ENCODE measurements at places on chromosomes 11 and 22.

- DNase-seq, result no peak
Measured at GRCh38 chr22:50262973-50263617, 1.6 kb upstream of the MAPK12 start.

- no peak for DNase-seq
Measured at GRCh38 chr11:130472434-130472961, 24.1 kb downstream of the ADAMTS15 start.

- DNase-seq, result peak; percentile 65
Measured at GRCh38 chr22:38144025-38144405, 33.5 kb upstream of the BAIAP2L2 start.

GRCh38 chr11:43959321-43959995 lies 17.0 kb downstream of the C11orf96 start:
- DNase-seq, result no peak

- no peak for DNase-seq
Measured at GRCh38 chr11:92596596-92597317, 372.1 kb downstream of the FAT3 start.

DNA sequence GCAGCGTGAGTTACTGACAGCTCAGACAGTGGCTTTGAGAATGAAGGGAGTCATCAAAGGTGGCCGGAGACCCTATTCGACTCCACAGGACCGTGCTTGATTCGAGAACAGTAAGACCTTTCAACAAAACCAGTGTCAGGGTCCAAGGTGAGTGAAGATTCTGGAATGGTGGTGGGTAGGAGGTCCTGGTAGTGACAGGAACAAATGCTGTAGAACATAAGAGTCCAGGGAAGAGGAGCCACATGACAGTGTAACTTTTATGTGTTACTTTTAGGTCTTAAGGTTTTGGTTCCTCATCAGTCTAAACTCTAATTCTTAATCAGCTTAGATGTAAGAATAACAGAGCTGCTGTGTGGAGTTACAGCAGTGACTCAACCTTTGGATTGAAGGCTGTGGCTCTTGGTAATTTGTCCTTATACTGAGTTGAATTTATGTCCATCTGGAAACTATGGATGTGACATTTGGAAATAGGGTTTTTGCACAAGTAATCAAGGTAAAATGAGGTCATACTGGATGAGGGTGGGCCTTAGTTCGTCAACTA lies 1.8 kb downstream of the TBC1D22A start:
- DNase-seq, result no peak

GRCh38 chr22:49447837-49448236 lies 379.8 kb downstream of the BRD1 start:
- no peak for DNase-seq

DNA sequence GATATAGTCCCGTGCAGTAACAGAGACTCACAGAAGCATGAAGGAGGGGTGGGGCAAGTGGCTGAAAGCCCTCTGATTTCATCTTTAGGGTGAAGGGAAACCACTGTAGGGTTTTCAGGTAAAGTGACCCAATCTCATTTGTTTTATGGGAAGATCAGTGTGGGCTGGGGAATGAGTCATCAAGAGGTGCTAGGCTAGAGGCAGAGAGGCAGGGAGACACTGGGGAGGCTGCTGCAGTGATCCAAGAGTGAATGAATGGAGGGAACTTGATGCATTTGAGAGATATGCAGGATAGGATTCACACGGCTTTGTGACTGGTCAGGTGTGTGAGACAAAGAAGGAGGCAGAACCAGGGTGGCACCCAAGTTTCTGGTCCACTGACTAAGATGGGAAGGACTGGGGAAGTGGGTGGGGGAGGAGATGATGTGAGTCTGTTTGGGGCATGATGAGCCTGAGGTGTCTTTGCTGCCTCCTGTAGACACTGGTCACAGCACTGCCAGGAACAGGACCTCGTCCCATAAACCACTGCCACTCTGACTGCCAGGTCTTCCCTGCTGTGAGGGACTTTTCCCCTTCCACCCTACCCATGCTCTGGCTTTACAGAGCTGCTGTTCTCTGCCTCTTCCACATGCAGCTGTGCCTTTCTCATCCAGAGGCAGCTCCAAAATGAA lies 239.0 kb downstream of the TENM4 start:
- DNase-seq, result no peak

DNA sequence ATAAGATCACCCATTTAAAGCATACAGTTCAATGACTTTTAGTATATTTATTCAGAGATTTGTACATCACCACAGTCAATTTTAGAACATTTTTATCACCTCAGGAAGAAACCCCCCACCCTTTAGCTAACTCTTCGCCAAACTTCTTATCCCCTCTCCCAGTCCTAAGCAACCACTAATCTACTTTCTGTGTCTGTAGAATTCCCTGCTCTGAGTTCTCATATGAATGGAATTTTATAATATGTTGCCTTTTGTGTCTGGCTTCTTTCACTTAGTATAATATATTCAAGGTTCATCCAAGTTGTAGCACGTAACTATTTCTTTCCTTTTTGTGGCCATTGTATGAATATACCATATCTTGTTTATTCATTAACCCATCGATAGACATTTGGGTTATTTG lies 3.6 kb downstream of the ANKRD13D start:
- no peak for DNase-seq

DNA sequence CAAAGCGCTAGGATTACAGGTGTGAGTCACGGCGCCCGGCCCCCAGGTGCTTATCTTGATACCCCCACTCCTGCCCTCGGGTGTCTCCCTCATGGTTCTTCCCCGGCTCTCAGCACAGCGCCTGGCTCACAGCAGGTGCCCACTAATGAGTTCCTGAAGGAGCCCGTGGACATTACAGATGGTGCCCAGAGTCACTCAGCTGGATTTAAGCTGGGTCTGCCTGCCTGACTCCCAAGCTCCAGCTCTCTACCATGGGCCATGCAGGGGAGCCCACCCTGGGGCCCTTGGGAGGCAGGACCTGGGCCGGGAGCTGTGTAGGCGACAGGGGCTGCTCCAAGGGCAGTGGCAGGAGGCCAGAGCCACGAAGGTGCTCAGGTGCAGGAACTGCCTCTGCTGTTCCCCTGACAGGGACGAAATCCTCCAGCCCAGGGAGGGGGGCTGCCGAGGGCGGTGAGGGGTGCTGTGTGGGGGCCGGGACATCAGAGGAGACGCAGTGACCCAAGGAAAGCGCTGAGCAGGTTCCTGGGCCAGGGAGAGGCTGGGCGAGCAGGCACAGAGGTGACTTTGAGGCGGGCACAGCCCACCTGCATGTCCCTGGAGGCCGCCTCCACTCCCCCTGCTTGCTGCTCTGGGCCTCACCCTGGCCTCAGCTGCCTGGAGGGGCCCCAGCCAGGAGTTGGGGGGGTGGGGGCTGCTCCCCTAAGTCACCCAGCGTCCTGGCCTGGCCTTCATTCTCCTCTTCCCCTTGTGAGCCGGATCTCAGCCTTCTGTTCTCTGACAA lies 14.6 kb upstream of the FLRT1 start:
- no peak for DNase-seq

- DNase-seq, result no peak
Measured at GRCh38 chr11:16111690-16112089, 244.7 kb downstream of the SOX6 start.

DNA sequence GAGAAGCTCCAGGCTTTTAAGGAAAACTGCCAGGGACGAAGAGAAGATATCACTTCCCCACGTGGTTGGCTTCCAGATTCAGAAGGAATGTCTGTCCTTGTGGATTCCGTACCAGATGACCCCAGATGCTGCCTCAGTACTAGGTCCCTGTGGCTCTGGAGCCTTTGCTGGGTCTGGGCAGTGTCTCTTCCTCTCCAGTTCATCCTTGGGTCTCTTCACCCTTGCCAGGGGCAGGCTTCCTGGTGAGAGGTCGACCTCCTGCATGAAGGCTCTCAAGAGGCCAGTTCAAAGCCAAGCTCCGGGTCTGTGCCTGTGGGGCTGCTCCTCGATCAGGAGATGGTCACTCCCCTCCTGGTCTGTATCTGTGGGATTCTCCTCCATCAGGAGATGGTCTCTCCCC lies 74.7 kb upstream of the B3GAT1 start:
- DNase-seq, result no peak

DNA sequence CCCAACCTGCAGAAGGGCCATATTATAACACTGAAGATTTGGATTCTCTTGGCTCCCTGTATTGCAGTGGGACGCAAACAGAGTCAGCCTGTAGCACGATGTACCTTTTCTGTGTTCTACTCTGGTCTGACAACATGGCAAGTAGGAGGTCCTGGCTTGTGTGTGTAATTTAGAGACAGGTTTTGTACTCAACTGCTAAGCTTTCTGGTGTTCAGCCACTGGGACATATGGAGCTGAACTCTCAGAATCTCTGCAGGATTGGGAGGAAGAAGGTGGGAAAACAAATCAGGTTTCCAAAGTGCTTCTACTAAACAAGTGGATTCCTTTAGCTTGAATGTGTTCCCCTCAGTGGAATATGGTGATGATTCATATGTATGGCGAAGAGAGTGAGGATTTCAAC lies 192.5 kb upstream of the MTMR2 start:
- no peak for DNase-seq

- DNase-seq, result no peak
Measured at GRCh38 chr11:45666648-45667642, 1.5 kb upstream of the CHST1 start.

GRCh38 chr11:28529540-28530410 lies 421.6 kb downstream of the METTL15 start:
- peak; percentile 4 for DNase-seq

DNA sequence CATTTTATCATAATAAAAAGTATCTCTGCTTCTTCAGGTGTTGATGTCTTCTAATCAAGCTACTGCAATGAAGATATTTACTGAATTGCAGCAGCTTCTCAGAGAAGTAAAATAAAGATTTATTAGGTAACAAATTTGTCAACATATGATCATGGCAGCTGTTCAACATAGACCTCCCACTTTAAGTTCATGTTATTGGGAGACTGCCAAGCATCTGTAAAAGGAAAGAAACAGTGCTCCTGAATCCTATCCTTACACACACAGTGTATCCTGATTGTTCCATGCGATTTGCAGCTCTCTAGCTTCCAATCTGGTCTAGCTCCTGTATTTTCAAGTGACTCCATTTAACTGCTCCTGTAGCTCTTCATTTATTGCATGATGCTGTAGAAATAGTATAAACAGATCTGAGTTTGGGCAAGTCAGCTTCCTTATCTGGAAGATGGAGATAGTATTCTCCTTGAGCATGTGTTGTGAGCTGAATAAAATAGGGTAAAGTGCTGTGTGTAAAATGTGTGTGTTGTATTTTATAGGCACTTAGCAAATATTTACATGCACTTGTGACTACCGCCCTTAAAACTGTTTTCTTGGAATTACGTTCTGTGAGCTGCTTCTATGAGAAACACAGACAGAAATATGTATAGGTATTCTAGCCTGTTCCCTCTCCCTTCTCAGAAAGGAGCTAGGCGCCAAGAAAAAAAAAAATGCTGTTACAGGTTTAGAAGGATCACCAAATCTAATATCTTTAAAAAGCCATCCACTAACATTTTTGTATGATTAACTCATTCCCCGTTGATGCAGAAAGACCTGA lies 290.6 kb downstream of the JRKL start:
- no peak for DNase-seq

- DNase-seq, result no peak
Measured at GRCh38 chr22:40641269-40641668, 4.8 kb upstream of the MRTFA start.

DNA sequence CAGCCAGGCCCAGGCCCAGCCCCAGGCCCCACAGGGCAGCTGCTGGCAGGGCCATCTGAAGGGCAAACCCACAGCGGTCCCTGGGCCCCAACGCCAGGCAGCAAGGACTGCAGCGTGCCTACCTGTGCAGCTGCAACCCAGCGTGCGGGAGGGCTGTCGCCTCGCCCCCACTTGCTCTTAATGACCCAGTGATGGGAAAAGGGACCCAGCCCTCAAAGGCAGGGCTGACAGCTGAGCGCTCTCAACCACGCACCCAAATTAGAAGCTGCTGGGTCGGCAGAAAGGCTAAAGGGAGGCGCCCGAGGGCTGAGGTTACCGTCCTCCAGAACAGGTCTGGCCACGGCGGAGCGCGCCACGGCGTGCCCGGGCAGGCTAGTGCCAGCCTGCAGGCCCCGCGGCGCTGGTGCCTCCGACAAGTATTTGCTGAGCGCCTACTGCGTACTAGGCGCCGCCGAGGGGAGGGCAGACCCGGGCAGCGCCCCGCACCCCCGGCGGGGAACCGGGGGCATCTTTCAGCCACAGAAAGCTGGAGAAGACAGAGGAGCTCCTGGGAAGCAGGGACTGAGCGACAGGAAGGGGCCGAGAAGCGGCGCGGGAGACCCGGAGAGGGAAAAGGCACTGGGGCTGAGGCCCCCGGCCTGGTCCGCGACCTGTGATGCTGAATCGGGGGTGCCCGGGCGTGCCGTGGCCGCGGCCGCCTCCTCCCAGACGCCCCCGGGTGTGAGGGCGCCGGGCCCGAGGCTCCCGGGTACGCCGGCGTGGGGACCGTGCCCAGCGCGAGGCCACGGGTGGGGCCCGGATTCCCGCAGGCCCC lies 773 bp downstream of the HRAS start:
- no peak for DNase-seq

- DNase-seq, result no peak
Measured at GRCh38 chr11:116179401-116179800, 593.4 kb downstream of the BUD13 start.

- no peak for DNase-seq
Measured at GRCh38 chr22:46535876-46536536, 1.4 kb downstream of the CELSR1 start.

- DNase-seq, result no peak
Measured at GRCh38 chr11:19711911-19712280, 741 bp upstream of the NAV2 start.

GRCh38 chr22:35480627-35481550 lies 59.7 kb upstream of the RASD2 start:
- no peak for DNase-seq

GRCh38 chr11:60985991-60986915 lies 14.8 kb downstream of the CD6 start:
- DNase-seq, result no peak

GRCh38 chr11:25396847-25397246 lies 900.0 kb downstream of the LUZP2 start:
- DNase-seq, result no peak

- no peak for DNase-seq
Measured at GRCh38 chr22:19802894-19803735, 42.5 kb downstream of the TBX1 start.

DNA sequence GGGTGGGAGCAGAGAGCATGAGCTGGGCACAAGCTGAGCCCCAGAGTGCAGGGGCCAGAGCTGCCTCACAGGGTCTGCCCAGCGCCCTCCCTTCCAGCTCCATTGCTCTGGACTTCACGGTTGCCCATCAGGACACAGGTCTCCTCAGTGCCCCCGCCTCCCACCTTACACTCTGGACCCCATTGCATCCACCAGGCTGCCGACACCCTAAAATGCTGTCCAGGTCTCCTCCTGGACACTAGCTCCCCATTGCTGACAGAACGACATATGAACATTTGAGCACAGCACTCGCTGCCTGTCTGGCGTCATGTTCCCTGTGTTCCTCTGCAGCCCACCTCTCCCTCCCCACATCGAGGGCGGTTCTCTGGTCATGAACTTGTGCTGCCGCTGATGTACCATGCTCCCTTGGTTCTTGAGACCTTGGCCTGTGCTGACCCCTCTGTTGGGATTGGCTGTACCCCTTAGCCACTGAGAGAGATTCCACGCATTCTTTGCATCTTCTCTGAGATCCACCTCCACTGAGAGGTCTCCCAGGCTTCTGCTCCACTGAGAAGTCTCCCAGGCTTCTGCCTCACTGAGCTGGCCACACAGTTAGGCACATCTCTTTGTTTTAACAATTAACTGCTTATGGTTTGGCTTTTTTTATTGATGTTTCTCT lies 34.2 kb upstream of the NECTIN1 start:
- DNase-seq, result no peak

Measured in hematopoietic multipotent progenitor cell treated with erythropoietin and hydrocortisone succinate and interleukin-3 and kit ligand, for 15 days (in vitro differentiated cells).